ENCODE measurements at places on chromosomes 5 and 9.

GRCh38 chr5:22852807-22853660 is at the start of gene CDH12:
TSS of gene CDH12 (minus strand) at chr5:22853344.
- no peak for DNase-seq

DNA sequence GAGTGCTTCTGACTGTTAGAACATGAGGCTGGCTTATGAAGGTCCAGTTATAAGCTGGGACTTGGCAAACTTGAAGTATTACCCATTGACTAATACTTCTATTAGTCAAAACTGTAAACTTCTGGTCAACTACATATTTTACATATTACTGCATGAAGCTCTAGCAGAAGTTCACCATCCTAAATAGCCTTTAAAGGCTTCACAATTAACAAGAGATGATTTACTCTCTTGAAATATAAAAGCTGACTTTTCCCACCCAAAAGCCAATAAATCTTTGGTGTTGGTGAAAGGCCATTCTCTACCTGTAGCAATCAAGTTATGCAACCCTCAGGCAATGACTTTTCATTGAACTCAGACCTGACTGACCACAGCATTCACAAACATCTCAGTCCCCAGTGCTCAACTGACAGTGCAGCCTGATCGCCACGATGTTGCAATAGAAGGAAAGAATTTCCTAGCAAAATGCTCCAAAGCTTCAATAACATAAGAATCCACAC is 345.6 kb downstream of the EBF1 start:
- no peak for DNase-seq

- no peak for DNase-seq
Measured at GRCh38 chr5:157713830-157714595, 17.2 kb upstream of the THG1L start.

DNA sequence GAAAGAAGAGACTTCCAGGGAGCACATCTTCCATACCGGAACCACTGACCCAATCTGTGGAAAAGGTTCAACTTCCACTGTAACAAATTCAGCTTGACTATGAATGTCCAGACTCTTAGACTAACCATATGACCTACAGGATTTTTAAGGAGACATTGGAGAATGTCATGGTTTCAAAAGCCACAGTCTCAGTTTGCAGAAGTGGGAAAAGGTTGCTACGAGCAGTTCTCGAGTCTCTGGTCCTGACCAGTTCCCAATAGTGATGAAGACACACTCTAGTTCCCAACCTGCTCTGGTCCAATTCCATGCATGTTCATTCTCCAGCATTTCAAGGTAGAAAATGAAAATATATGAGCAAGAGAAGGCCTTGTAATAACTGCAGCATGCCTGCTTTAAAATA is 158.0 kb downstream of the MAPKAP1 start:
- DNase-seq: no peak

DNA sequence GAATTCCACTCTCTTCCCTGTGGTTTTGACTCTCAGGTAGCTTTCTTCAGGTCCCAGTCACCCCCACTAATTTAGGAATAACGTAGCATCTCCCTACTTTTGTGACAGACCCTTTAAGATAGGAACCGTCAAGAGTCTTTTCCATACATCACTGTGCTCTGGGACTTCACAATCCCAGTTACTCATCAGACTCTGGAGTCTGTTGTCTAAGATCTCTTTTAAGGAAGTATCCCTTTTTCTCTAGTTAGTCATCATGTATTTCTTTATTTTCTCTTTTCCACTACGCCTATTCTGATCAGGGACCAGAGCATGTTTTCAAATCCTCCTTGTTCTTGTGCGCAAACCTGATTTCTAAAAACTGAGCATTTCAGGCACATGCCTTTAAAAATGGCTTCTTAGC is 143.0 kb downstream of the GOLPH3 start:
- no peak for DNase-seq

DNA sequence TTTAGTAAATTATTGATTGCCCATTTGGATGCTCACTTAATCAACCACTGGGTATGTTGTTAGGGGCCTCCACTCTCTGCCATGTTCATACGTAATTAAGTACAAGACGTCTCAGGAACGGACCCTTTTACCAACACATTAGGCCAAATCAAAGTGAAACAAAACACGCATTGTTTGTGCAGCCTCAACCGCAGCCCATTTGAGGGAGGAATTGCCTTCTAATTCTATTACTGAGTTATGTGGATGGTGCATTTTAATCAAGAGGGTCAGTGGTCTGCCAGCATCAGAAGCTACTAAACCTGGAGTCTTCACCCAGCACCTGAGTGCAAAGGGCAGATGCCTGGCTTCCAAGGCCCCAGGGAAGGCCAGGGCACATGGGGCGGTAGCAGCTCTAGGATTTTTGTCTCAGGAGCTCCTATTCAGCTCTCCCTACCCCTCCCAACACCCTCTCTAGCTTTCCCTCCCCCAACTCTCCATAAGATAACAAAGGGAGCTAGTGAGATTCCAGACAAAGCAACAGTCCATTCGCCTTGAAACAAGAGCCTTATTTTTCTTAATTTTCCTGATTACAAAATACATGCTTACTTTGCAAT is 7.9 kb upstream of the MED27 start:
- DNase-seq: no peak

DNA sequence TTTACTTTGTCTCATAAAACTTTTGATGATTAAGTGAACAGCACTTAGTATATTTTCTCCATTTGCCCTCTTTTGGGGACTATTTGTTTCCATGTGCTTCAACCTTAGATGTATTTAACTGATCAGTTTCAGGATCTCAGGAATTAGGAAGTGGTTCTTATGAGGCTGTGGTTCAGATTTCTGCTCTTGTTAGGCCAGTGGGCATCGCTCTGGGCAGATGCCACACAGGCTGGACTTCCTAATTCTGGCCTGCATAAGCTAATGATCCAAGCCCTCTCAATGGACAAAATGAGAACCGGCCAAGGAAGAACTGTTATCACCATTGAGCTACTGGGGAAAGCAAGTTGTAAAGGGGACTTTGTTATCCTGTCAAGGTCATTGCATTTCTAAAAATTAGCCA is 6.9 kb downstream of the ARHGAP26 start:
- no peak for DNase-seq

DNA sequence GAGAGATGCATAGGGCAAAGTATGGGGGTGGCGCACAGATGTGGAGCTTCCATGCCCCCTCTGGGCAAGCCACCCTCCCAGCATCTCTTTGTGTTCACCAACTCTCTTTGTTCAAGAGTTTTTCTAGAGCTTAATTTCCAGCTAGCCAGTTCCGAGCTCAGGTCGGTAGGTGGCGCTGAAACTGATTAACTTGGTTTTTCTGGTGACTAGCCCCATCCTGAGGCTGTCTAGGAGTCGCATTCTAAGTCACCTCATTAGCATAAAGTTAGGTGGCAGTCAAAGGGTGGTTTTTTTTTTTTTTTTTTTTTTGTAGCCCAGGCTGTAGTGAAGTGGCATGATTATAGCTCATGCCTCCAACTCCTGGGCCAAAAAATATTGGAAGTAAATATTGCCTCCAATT is 476.4 kb downstream of the KDM4C start:
- DNase-seq: no peak

- DNase-seq: no peak
Measured at GRCh38 chr5:11596657-11597071, 307.6 kb downstream of the CTNND2 start.

DNA sequence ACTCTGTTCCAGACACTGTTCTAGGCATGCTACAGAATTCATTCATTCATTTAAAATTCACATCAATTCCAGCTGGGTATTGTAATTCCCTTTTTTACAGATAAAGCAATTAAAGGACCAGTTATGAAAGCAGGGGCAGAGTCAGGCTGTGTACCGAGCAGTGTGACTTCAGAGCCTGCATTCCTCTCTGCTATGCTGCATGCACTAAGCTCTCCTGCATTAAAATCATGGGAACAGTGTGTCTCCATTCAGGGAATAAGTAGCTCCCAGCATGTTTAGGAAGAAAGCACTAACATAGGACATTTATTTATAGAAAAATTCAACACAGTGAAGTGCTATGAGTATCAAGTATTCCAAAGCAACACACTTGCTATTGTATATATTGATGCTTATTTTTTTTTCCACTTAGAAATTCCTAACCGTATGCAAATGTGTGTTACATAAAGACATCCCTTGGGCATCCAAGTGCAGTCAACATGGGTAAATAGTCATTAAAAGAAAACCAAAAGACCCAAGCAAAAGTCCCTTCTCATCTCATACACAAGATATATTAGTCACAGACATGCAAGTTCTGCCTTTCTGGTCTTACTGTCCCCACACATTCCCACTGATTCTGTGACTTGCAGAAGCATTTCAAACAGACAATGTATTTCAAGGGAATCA is 173.7 kb downstream of the GABRB2 start:
- DNase-seq: no peak

- no peak for DNase-seq
Measured at GRCh38 chr5:170484847-170485615, 18.8 kb upstream of the KCNIP1 start.

- DNase-seq: no peak
Measured at GRCh38 chr9:137907776-137908175, 30.2 kb downstream of the CACNA1B start.

Data from NCI-H1694 (cell line).